CD4-positive, alpha-beta T cell treated with Interleukin-6 at 100 ng/mL for 8 hours (primary cell): ENCODE measurements at places on chromosomes 7 and 10.

DNA sequence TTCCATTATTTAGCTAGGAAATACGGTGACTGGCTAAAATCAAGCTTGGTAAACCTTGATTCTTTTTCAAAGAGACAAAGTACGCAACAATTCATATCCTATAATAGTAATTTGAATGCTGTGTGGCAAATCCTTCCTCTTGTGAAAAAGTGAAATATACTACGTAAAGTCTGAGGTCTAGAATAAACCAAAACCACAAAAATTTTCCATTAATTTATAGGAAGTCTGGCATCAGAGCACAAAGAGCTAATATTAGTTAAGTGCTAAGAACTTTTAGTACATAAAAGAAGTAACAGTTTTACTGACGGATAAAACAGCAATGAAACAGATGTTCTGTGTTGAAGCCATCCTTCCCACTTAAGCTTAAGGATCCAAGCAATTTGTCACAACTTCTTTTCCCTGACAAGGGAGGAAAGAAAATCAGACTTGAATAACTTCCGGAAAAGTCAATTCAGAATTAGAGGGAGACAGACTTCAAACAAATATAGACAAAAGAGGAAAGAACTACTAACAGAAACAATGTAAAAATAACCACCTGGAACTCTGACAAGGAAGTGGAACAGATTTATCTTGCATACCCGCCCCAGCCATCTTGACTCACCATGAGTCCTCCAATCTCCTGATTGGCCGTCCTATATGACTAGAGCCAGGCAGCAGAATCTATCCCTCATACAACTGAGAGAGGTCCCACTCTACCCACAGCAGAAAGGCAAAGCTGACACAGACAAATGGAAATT is 34.6 kb downstream of the RHEB start:
- no peak for DNase-seq

DNA sequence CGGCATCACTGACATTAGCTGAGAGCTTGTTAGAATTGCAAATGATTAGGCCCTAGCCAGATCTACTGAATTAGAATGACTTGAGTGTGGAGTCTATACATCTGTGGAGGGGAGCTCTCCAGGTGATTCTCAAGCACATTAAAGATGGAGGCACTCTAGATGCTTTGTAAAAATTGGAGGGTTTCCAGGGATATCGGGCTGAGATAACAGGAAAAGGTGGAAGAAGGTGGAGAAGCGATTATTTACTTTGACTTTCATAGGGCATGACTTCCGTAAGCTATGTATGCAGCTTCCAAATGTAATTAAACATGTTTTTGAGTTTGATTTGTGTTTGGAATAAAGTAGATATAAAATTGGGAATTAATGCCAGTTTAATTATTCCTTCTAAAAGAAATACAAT is 235.0 kb upstream of the PTN start:
- DNase-seq: no peak

DNA sequence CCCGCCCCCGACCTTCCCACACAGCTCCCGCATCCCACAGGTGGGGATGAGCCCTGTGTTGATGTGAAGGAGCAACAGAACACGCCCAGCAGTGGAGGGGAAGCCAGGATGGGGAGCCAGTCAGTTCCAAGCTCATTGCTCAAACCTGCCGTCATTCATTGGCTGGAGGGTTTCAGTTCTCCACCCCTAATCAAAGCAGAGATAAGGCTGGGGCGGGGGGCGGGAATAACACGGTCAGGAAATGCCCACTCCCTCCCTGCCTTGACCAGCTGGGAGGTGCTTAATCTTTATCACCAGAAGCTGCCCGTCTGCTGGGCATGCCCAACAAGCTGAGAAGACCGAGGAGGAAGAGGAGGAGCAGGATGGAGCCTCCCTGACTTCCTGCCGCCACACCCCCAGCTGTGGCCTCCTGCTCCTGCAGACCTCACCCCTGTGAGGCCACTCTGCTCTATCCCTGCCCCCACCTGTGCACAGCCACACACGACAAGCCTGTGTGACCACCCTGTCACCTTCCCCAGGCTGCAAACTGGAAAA is 265.1 kb downstream of the ZEB1 start:
- no peak for DNase-seq

- no peak for DNase-seq
These were observed 69.9 kb upstream of the NKX6-2 start for GRCh38 chr10:132855889-132856288.

- no peak for DNase-seq
These were observed 8.0 kb upstream of the CELF2 start for GRCh38 chr10:11009471-11010308.

- DNase-seq: no peak
These were observed 323.9 kb downstream of the GATA3 start for GRCh38 chr10:8378198-8378983.

DNA sequence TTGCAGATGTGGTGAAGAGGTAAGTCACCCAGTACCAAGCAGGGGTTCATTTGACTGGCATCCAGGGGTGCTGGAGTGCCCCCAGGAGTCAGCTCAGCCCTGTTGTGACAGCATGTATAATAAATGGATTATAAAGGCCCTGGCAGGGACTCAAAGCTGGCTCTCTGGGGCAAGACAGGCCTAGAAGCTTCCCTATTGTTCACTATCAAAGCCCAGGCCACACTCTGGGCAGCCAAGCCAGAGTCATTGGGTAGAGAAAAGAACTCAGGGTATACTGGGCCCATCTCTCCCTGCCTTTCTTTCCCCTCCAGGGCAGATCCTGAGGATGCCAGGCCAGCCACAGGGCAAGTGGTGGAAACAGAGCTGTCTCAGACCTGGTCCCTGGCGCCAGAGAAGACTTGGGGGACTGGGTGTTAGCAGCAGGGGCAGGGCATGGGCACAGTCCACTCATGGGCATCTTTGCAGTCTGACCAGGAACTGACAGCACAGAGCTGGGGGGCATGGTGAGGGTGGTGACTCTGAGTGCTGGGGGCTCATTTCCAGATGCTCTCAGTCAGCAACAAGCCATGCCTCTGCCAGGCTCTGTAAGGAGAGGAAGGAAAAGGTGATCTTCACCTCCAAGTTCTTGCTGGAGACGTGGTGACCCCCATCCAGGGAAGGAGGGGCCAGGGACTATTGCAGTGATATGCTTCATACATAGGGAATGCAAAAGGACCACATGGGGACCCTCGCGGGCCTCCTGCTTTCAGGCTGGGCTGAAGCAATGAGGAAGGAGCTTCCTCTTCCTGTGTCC is 11.7 kb downstream of the RBP3 start:
- no peak for DNase-seq

DNA sequence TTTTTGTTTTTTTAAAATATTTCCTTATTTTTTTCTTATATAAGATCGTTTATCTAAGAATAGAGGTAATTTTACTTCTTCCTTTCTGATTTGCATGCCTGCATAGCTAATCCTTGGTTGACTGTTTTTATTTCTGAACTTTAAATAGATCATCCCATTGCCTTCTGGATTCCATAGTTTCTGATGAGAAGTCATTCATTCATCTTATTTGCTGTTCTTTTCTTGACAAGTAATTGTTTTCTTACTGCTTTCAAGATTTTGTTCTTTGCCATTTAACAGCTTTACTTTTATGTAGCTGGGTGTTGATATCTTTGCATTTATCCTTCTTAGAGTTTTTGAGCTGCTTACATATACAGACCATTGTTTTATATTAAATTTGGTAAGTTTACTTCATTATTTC is 437.9 kb downstream of the SDK1 start:
- no peak for DNase-seq

GRCh38 chr10:60139798-60140566 is 233.6 kb upstream of the CCDC6 start:
- no peak for DNase-seq

DNA sequence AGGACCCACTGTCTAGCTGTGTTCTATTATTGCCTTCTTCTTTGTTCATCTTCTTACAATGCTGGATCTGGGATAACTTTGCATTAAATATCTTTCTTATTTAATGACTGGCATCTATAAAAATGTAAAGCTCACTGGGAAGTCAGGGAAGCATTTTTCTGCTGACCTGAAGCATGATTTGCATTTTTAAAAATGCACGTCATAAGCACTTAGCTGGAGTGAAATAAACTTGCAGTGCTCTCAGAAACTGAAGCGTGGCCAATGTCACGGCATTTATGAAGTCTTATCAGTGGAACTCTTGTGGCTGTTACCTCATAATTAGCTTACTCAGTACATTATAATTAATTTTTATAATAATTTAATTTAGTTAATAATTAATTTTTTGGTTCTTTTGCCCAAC is 59.1 kb downstream of the FRMD4A start:
- DNase-seq: no peak

DNA sequence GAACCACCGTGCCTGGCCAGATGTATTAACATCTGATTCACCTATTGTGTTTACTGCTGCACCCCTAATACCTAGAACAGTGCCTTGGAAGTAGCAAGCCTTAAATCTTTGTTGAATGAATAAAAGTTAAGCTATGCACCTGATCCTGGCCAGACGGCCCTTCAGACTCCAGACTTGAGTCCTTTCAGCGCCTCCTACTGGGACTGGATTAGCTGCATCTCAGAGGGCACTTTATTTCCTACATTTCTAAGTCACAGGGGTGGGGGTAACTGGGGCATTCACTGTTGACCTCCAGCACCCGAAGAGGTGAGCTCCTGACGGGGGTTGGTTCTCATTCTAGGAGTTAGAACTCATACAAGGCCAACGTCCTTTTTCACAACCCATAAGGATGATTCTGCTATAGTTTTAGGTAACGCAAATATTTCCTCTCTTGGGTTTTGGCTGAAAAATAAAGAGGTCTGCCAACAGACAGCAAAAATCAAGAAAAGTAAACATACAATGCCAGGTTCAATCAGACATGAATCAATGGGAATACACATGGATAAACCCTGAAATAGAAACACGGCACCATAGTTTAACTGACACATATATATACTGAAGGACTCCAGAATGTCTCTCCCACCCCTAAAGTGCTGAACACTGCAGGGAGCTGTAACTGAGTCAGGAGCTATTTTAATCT is 48.0 kb upstream of the DLG5 start:
- no peak for DNase-seq

GRCh38 chr7:95684037-95684436 is 87.7 kb upstream of the PDK4 start:
- DNase-seq: no peak

DNA sequence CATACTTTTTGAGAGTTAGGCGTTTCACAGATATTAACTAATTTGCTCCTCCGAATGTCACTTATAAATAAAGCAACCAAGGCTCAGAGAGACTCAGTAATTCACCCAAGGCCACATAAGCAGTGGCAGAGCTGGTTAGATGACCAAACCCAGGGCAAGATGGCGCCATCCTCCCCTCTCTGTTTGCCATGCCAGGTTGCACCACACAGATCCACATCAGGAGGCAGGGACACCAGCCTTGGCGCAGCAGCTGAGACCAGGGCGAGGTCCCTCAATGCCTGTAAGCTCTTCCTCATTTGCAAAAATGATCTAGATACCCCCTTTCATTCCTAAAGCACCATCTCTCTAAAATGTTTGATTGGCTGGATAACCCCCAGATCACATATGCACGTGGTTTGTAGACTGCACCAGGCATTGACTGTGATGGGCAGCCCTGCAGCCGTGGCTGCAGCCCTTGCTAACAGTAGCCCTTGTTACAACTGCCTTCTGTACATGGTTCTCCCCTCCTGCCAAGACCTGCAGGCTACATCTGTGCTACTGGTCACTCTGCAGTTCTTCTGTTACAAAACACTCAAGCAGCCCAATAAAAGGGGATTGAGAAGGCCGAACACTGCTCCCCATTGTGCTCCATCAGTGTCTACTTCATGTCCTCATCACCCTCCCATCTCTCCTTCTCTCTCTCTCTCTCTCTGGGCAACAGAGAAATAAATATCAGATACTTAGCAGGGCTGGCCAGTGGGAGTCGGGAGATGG is 298.6 kb downstream of the PRPF18 start:
- DNase-seq: no peak

DNA sequence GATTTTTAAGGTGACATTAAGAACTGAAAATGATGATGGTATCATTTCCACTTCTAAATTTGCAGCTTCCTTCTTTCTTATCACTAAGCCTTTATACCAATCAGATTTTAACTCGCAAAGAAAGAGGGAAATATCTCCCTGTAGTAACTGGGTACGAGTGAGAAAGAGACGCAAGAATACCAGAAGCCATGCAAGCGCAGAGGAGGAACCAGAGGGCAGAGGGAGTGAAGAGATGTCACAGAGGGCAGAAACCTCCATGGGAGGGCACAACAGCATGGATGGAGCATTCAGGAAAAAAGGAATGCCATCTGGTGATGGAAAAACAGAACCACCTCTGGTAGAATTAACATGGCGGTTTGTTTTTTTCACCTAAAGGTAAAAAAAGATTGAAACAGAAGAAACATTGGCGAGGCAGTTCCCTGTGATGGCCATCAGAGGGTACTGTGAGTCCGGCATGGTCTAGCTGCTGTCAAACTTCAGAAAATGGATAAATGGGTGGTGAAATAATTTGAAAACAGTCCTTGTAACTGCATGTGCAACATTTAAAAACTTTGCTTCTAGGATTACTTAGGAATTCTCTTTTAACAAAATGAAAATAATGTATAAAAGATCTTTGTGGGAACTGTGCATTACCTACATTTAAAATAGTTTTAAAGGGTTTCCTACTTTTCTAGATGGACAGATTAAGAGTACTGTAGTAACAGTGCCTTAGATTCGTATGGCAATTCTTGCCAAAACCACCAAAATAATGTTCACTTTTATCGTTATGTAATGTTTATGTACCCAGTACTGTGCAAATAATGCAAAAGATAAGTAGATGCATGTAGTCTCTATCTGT is 91.8 kb downstream of the ARHGAP12 start:
- DNase-seq: no peak

GRCh38 chr7:68622500-68622899 is 975.8 kb upstream of the AUTS2 start:
- no peak for DNase-seq

DNA sequence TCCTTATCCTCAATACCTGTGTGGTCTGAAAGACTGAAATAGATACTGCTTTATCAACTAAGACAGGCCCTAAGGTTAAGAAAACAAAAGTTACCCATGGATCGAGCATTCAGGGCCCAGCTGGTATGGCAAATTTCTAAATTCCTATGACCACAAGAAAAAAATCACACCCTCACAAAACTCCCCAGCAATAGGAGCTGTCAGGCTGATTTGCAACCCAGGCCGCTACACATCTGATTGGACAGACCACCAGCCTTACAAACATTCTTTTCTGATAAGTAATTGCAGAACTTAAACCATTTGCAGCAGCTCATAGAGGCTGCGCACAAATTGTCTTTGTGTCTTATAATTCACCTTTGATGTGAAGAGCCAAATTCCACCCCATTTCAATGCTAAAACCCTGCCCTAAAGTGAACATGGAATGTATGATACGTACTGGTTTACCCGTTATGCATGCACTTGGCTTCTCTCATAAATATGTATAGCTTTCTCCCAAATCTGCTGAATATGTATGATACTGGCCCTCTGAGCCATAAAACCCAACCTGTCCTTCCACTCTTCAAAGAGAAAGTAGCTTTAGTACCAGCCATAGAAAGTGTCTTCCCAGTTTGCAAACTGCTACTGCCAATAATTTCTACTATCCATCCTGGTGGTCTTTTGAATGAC is 842.5 kb downstream of the GRID1 start:
- DNase-seq: no peak

- no peak for DNase-seq
These were observed 644 bp upstream of the ABI1 start for GRCh38 chr10:26861205-26861998.

GRCh38 chr10:84333864-84334451 is 5.6 kb downstream of the CCSER2 start:
- peak; percentile 76 for DNase-seq
